GM23338 (cell line): ENCODE measurements at places on chromosomes 11 and 22.

GRCh38 chr22:38471237-38471636 lies 3.3 kb downstream of the KDELR3 start:
- no peak for DNase-seq

- DNase-seq = no peak
Observed at GRCh38 chr11:119434591-119435330, 11.8 kb upstream of the THY1 start.

- DNase-seq = no peak
Observed at GRCh38 chr11:117654281-117655255, 142.4 kb downstream of the DSCAML1 start.

DNA sequence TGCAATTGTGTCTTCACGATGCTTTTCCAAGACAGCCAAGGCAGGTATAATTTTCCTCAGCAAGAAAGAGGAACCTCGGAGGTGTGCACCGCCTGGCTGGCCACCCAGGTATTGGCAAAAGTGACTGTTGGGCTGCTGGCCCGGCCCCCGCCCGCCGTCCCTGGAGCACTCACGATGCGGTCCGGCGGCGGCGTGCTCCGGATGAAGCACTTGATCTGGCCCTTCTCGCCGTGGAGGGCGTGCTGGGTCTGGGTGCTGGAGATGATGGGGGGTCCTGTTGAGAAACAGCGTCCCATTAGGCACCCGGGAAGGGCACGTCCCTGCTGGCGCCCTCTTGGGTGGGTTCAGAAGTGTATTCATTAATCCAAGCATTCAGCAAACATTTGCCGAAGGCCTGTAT lies 84.8 kb downstream of the ST3GAL4 start:
- DNase-seq = no peak

GRCh38 chr11:42901084-42901483 lies 410.7 kb upstream of the API5 start:
- DNase-seq = no peak

- DNase-seq = no peak
Observed at GRCh38 chr22:44357966-44358465, 45.3 kb upstream of the SHISAL1 start.

DNA sequence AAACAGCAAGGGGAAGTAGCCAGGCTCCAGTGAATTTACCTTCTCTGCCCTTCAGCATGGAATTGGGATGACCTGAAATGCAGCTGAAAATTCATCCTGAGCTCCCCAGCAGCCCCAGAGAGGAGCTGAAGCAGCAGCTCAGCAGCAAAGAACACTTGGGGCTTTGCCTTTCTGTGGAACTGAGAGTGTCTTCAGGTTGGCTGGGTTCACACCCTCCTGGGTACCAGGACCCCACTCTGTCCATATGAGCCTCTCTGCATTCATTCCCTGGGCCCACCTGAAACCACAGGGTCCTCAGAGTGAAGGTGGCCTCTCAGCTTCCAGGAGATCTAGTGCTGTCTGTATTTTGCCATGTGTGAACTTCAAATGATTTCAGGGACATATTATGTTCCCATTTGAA lies 429.2 kb downstream of the MN1 start:
- DNase-seq = no peak

GRCh38 chr11:62428871-62429560 lies 10.2 kb downstream of the SCGB1A1 start:
- no peak for DNase-seq

DNA sequence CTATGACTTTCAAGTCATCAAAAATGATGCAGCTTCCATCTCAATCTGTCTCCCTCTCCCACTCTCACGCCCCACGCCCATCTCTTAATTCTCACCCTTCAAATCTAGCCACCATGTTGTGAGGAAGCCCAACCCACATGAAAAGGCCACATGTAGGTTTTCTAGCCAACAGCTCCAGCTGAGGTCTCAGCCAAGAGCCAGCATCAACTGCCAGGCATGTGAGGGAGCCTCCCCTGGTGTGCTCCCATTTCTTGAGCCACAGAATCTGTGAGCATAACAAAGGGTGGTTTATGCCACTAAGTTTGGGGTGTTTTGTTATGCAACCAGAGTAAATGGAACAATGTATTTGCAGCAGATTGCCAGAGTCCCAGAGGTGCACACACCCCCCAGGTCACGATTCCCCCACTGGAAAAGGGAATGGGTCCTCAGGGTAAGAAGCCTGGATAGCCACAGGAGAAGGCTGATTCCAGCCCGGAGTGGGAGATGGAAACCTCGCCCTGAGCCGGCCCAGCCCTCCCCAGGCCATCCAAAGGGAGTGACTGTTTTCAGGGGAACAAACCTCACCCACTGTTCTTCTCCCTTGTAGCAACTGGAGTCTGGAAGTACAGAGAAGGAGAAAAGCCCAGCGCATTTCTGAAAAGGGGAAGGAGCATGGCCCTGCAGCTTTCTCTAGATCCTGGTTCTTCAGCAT lies 20.0 kb upstream of the LINC01488 start:
- no peak for DNase-seq

- no peak for DNase-seq
Observed at GRCh38 chr11:85438328-85438727, 188.8 kb downstream of the DLG2 start.

DNA sequence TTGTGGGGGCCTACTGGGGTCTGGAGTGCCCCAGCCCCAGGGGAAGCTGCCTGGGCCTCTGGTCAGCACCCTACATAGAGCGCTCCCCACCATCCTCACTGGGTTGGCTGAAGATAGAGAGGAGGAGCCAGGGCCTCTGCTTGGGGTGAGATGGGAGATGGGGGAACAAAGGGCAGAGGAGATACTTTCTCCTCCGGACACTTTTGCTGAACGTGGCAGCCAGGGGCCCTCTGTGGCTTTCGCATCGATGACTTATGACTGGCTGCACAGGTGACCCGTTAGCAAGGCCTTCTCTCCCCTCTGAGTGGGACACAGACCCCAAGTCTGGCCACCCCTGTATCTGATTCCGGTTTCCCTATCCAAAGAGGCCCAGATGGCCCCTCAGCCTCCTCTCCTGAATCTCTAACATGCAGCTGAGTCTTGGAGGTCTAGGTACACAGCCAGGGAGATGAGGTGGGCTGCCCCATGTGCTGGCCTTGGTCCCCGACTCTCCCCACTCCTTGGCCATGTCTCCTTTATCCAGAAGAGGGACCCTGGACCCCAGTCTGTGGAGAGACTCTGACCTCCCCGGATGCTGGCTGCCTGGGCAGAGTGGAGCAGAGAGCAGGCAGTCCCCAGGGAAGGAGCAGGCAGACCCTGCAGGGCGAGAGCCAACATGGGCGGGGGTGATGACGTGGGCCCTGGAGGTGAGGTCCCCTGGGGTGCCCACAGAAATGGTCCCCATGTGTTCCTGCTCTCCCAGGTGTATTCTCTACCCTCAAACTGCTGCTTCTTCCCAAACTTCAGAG lies 59.3 kb upstream of the NECTIN1 start:
- no peak for DNase-seq

- DNase-seq = no peak
Observed at GRCh38 chr11:99601179-99601578, 580.4 kb downstream of the CNTN5 start.

DNA sequence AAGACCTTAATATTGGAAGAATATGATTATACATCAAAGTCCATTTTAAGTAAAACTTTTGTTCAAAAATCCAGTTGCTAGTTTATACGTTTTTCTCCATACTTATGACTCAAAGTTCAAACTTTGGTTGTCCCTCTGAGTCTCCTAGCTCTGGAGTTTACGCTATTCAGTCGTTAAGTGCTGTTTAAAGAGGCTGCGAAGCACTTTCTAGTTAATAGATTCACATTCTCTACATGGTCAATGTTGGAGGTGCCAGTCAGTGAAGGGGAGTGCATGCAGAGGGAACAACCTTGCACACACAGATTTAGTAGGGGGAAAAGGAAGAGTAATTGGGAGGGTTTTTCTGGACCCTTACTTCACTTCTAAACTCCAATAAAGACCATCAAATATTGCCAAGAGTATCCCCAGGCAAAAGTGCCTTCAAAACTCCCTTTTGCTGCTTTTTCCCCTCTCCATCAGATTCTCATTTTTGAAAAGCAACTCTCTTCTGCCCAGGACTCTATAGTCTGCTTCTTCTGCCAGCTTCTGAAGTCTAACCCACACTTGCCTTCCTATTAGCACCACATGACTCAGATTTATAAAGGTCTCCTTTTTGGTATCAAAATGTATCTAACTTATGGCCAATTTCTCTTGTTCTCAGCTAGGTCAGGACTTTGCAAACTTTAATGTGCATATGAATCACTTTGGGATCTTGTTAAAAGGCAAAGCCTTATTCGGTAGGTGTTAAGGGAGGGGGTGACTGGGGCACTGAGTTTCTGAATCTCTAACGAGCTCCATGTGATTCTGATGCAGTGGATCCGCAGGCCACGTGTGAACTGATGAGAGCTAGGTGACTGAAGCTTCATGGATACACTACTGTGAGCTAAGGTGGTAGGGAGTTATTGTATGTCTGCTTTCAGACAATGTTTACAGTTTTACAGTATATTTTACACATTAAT lies 96.2 kb upstream of the MTMR2 start:
- no peak for DNase-seq

DNA sequence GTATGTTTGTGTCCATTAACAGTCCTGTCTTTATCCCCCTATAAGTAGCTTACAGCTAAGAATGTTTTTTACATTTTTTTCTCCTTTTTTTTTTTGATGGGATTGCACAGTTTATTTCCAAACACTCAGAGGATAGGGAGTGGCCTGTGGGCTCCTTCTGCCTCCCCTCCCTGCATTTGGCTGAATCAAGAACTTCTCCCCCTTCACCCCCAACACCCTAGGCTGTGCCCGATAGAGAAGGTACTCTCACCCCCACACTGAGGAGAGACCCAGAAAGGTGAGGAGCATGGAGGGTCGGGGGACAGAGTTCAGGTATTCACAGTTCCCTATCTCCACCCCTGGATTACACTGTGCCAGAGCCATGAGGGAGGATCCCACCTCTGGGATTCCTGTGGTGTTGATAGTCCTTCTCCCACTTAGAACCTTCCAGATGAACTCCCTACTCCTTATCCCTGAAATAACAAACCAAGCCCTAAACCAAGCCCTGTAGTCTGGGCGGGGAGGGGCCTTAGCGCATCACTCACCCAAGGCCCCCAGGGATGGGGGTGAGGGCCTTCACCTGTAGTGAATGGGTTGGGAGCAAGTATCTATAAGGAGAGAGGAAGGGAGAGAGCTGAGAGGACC lies 97.1 kb downstream of the ADAMTS15 start:
- DNase-seq = no peak
